ENCODE measurements at places on chromosomes 5 and 9. TPM values are rescaled to one million over a fixed set of nuclear protein-coding genes. Genes with fewer than 3 reads are reported as not detected.

DNA sequence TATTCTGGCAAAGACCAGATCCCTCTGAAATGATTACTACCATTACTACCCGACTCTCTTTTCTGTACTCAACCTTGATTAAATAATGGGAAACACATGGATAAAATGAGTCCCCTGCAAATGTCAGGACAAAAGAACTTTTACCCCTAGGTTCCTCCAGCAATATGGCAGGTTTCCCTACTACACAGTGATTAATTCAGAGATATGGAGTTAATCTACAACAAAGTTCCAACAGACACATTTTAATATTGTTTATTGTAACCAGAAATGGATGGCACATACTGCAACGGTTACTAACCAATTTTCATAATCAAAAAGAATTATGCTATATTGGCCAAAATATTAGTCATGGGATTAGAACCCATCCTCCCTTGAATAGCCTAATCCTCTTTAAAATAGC, 294.8 kb downstream of the ATPSCKMT start:
- H3K27ac ChIP-seq: no peak overlapping the region
- no peaks in the 10 kb centered on the region for H3K4me1 ChIP-seq
- DNase-seq: no peak
- H3K4me3 ChIP-seq: no peak overlapping the region
- H3K27me3 ChIP-seq: peaks cover 2% of the 10 kb centered on the region
- no peaks in the 10 kb centered on the region for H3K36me3 ChIP-seq

DNA sequence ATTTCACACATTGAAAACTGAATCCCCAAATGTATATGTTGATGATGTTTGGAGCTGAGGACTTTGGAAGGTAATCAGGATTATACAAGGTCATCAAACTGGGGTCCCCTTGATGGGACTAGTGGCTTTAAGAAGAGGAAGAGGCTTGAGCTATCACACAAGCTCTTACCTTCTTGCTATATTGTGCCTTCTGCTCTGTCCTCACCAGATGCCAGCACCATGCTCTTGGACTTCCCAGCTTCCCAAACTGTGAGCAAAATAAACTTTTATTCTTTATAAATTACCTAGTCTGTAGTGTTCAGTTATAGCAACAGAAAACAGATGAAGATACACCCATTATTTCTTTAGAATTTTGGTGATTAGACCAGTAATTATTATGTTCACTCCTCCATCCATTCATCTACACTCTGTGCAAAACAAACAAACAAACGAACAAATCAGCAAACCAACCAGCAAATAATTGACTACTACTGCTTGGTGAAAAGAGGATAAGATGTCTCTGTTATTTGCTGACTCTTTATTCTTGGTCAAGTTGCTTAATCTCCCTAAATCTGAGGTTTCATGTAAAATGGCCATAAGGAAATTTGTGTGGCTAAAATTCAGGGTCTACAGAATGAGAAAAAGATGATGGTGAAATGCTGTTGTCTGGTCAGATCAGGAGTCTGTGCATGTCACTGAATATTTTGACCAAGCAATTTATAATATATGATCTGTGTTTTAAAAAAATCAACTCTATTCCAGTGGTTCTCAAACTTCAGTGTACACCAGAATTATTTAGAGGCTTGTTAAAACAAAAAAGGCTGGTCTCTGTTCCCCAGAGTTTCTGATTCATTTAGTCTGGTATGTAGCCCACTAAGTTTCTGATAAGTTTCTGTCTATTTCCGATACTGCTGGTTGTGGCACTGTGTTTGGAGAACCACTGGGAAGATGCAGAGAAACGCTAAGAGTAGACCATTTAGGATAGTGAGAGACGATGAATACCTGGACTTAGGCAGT, 854.1 kb downstream of the MAT2B start:
- H3K36me3 ChIP-seq: no peaks in the 10 kb centered on the region
- DNase-seq: no peak
- no peak overlapping the region for H3K27ac ChIP-seq
- H3K4me3 ChIP-seq: no peak overlapping the region
- H3K27me3 ChIP-seq: no peaks in the 10 kb centered on the region
- no peaks in the 10 kb centered on the region for H3K4me1 ChIP-seq

The GARIN3 gene
- total RNA-seq: not detected

DNA sequence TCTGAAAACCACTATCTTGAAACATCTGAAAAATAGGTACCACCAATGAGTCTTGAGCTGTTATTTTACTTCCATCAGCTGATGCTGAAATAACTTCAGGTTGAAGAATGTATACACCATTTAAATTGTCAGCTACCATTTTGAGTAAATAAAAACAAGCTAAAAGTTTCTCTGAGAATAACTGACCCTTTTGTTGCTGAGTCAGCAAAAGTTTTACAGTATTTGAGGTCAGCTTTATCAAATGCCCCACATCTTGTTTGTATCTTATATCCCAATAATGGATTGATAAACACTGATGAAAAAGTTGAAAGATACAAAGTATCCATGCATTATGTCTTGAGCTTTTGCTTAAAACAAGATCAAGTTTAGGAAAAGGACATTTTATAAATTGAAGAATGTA, 22.8 kb downstream of the CPLANE1 start:
- H3K27me3 ChIP-seq: no peaks in the 10 kb centered on the region
- H3K27ac ChIP-seq: no peak overlapping the region
- H3K4me1 ChIP-seq: no peaks in the 10 kb centered on the region
- DNase-seq: no peak
- H3K36me3 ChIP-seq: peaks cover 6% of the 10 kb centered on the region

The MVB12B gene
- 12.4 TPM for total RNA-seq

GRCh38 chr5:3428334-3428733, 167.3 kb upstream of the IRX1 start:
- H3K4me1 ChIP-seq: no peaks in the 10 kb centered on the region
- H3K36me3 ChIP-seq: no peaks in the 10 kb centered on the region
- H3K4me3 ChIP-seq: no peak overlapping the region
- no peak overlapping the region for H3K27ac ChIP-seq

The IL4 gene
- total RNA-seq: not detected

- H3K27ac ChIP-seq: peak overlapping the region; percentile 26
- H3K4me3 ChIP-seq: no peak overlapping the region
- no peak for DNase-seq
Observed at GRCh38 chr9:131668439-131669268, 71.2 kb downstream of the RAPGEF1 start.

DNA sequence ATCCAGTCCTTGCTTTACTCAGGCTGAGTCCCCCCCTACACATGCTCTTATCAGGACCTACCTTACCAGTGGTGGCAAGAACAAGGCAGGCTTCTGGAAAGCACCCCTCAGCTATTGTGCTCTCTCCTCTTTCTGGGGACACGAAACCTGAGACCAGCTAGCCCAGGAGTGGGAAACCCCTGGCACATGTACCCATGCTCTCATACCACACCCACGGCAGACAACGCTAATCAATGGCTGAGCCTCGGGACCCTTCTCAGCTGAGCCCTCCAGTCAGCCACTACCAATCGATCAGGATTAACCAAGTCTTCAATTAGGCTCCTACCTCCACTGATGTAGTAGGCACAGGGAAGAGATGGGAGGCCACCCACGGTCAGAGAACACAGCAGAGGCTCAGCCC, 65.1 kb downstream of the VAV2 start:
- peaks cover 3% of the 10 kb centered on the region for H3K36me3 ChIP-seq
- no peak for DNase-seq
- H3K4me3 ChIP-seq: no peak overlapping the region
- no peak overlapping the region for H3K27ac ChIP-seq
- H3K27me3 ChIP-seq: no peaks in the 10 kb centered on the region

- no peaks in the 10 kb centered on the region for H3K4me1 ChIP-seq
- no peak overlapping the region for H3K4me3 ChIP-seq
- no peak for DNase-seq
- H3K27ac ChIP-seq: no peak overlapping the region
- peaks cover 11% of the 10 kb centered on the region for H3K36me3 ChIP-seq
Observed at GRCh38 chr5:112779531-112779930, 41.8 kb downstream of the APC start.

DNA sequence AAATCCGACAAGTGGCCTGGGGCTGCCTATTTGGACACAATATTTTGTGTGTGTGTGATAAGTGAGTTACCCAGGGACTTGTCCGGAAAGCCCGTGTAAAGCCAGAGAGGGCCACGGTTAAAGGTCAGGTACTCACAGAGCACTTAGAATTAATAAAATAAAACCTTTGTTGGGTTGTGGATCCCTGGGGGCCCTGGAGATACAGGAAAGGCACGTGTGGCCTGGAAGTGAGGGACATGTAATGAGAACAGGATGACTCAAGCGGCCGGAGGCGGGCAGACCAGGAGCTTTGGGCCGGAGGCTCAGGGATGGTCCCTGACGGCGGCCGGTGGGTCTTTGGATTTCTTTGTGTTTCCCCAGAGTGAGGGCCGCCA, 1.0 kb downstream of the DMRT2 start:
- H3K27me3 ChIP-seq: peaks cover 17% of the 10 kb centered on the region
- no peak for DNase-seq
- H3K36me3 ChIP-seq: no peaks in the 10 kb centered on the region

The OLFM1 gene
- total RNA-seq: 3.7 TPM

The TAF1L gene
- not detected for total RNA-seq

The FAM221B gene
- total RNA-seq: not detected

The WASHC1 gene
- total RNA-seq: 4.6 TPM

The TRIM14 gene
- total RNA-seq: 15.2 TPM

GRCh38 chr5:36535378-36535777, 71.0 kb upstream of the SLC1A3 start:
- no peak for DNase-seq
- peaks cover 5% of the 10 kb centered on the region for H3K27me3 ChIP-seq
- H3K4me3 ChIP-seq: no peak overlapping the region
- no peaks in the 10 kb centered on the region for H3K4me1 ChIP-seq
- H3K27ac ChIP-seq: no peak overlapping the region

- no peaks in the 10 kb centered on the region for H3K36me3 ChIP-seq
- H3K4me1 ChIP-seq: peaks cover 12% of the 10 kb centered on the region
- H3K27me3 ChIP-seq: no peaks in the 10 kb centered on the region
- H3K27ac ChIP-seq: peak overlapping the region; percentile 61
- no peak overlapping the region for H3K4me3 ChIP-seq
Observed at GRCh38 chr9:99931155-99931840, 24.8 kb downstream of the STX17 start.

The PTPRD gene
- total RNA-seq: 2.4 TPM

Measured in liver (tissue), 10 donors.